ENCODE measurements at places on chromosomes 5 and 9.

- DNase-seq, result peak; percentile 61
Observed at GRCh38 chr5:180830253-180831138, 27.9 kb upstream of the MGAT1 start.

- DNase-seq, result no peak
Observed at GRCh38 chr5:61307191-61307590, 24.9 kb upstream of the ZSWIM6 start.

DNA sequence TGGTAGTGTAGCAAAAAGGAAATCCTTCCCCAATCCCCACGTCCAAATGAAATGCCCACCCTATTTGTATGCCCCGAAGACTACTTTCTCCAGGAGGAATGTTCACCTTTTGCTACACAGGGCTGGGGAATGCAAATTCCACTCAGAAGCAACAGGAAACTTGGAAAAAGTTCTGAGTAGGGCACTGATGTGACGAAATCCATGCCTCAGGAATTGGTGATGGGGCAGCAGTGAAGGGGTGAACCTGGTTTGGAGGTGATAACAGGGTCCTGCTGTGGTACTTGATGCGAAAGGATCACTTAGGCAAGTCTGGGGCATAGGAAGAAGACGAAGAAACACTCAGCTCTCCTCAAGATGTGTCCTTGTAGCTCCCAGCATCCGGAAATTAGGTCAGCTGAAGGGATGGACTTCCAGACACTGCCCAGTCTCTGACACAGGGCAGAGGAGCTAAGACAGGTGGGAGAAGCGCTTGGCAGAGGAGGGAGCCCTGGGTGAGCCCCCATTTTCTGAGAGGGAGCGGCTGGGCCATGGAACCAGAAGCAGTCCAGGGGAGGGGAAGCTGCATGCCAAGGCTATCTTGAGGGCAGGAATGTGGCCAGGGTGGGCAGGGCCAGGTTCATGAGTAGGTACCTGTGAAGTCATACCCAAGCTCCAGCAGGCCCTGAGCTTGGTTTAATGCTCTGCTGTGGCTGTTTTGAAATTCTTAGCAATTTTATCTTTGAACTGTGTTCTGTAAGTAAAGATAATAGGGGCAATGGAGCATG is 22.2 kb upstream of the MVB12B start:
- DNase-seq, result no peak

GRCh38 chr5:137847687-137848086 is 20.0 kb upstream of the MYOT start:
- DNase-seq, result no peak

GRCh38 chr9:108793573-108793972 is 62.2 kb downstream of the ACTL7B start:
- no peak for DNase-seq

DNA sequence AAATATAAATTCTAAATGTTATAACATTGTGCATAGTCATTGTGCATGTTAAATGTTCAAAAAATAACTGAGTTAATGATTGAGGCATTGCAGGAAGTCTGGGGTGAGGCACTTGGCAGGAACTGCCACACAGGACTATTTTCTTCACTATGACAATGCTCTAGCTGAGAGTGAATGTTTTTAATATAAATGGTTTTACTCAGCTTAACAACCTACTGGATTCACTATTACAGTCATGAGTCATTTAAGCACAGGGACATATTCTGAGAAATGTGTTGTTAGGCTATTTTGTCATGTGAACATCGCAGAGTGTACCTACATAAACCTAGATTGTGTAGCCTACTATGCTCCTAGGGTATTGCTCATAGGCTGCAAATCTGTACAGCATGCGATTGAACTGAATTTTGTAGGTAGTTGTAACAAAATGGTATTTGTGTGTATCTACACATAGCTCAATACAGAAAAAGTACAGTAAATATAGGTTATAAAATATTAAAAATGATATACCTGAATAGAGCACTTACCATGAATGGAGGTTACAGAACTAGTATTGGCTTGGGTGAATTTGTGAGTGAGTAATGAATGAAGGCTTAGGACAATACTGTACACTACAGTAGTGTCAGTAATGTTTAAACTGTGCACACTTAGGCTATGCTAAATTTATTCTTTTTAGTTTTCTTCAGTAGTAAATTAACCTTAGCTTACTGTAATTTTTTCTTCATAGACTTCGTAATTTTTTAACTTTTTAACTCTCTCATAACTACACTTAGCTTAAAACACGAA is 346.1 kb upstream of the PTGER4 start:
- DNase-seq, result no peak

GRCh38 chr5:76851728-76852369 is 2.0 kb downstream of the S100Z start:
- DNase-seq, result no peak

GRCh38 chr5:68522863-68523262 is 307.3 kb downstream of the PIK3R1 start:
- DNase-seq, result no peak

DNA sequence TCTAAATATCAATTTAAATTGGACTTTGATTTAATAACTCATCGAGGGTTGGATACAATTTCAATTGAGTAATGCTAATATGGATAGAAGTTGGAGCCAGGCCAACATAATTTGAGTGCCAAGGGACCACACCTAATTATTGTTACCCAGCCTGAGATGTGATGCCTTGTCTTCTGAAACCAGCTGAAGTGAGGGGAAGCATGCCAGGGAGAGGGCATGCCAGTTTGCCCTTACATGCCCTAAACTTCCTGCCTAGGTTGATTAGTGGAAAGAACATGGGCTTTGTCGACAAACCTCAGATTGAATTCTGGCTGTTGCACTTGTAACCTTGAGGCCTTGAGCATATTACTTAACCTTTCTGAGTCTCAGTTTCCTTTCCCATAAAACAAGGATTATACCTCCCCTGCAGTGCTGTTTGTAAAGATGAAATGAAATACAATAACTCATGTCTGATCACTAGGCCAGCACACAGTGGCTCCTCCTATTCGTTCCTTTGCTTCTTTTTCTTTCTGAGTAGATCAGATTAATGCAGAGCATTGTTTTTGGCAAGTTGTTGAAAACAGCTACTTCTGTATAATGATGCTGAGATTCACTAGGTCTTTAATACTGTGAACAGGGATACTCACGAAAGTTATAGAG is 412.8 kb downstream of the TLE4 start:
- DNase-seq, result no peak

DNA sequence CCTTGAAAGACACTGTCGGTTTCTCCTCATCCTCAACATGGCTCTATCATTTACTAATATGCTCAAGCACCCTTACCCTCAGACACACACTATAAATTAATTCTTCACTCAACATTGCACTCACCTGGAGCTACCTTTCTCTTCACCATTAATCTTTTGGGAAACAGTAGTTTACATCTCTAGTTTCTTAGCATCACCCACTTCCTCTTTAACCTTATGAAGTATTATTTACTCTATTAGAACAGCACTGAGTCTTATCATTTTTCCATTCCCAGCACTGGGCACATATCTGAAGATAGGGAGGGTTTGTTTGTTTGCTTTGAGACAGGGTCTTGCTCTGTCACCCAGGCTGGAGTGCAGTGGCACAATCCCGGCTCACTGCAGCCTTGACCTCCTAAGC is 213.5 kb downstream of the SMARCA2 start:
- no peak for DNase-seq

DNA sequence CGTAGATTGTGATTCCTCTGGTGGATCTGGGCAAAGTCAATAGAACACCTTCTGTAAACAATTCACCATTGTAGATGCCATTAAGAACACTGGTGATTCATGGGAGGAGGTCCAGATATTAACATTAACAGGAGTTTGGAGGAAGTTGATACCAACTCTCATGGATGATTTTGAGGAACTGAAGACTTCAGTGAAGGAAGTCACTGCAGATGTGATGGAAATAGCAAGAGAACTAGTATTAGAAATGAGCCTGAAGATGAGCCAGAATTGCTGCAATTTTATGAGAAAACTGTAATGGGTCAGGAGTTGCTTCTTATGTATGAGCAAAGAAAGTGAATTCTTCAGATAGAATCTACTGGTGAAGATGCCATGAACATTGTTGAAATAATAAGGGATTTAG is 26.9 kb downstream of the TCERG1 start:
- DNase-seq, result no peak

GRCh38 chr5:115843444-115844130 is 1.9 kb downstream of the AP3S1 start:
- no peak for DNase-seq

DNA sequence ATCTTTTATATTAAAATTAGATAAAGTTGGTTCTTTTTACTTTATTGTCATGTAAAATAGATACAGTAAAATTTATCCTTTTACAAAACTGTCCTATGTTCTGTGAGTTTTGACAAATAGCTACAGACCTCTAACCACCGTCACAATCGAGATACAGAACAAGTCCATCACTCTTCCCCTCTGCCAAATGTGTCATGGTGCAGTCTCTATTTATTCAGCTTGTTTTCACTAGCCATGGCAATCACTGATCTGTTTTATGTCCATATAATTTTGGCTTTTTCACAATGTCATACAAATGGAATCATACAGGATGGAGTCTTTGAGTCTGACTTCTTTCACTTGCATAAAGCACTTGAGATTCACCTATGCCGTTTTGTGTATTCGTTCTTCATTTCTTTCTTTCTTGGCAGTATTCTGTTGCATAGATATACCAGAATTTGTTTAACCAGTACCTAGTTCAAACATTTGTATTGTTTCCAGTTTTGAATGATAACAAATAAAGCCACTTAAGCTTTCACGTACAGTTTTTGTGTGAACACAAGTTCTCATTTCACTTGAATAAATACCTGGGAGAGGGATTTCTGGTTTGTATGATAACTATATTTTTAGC is 273.2 kb upstream of the MPDZ start:
- DNase-seq, result no peak

GRCh38 chr9:114300153-114300845 is 22.6 kb upstream of the ORM1 start:
- peak; percentile 3 for DNase-seq

GRCh38 chr9:94611638-94612068 is 18.0 kb upstream of the FBP2 start:
- DNase-seq, result no peak

GRCh38 chr9:79687131-79687447 is 115.3 kb downstream of the TLE4 start:
- DNase-seq, result no peak

- DNase-seq, result no peak
Observed at GRCh38 chr9:128893354-128893753, 11.4 kb downstream of the LRRC8A start.

DNA sequence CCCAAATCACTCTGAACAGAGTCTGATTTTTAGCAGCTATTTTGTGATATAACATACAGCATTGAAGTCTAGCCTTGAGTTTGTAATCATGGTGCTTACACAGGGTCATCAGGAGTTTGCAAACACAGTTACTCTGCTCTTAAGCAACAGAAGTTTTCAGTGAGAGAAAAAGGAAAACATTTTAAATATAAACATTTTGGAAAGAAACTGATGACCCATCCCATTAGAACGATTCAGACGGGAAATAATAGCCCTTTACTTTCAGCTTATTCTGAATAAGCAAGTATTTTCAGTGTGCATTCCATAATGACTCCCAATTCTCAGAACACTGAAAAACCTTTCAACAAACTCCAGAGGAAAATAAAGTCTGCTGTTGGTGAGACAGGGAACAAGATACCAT is 46.7 kb upstream of the TMC1 start:
- no peak for DNase-seq

GRCh38 chr5:153367466-153367865 is 123.0 kb upstream of the GRIA1 start:
- no peak for DNase-seq

- no peak for DNase-seq
Observed at GRCh38 chr5:159678657-159679392, 237.5 kb upstream of the ADRA1B start.

GRCh38 chr9:138022121-138022741 is 144.6 kb downstream of the CACNA1B start:
- DNase-seq, result no peak
